CD4-positive, alpha-beta T cell treated with Interleukin-4 for 1 hour (primary cell): ENCODE measurements at places on chromosomes 4 and X.

- DNase-seq: no peak
These were observed 151.5 kb downstream of the PDLIM5 start for GRCh38 chr4:94603170-94603747.

DNA sequence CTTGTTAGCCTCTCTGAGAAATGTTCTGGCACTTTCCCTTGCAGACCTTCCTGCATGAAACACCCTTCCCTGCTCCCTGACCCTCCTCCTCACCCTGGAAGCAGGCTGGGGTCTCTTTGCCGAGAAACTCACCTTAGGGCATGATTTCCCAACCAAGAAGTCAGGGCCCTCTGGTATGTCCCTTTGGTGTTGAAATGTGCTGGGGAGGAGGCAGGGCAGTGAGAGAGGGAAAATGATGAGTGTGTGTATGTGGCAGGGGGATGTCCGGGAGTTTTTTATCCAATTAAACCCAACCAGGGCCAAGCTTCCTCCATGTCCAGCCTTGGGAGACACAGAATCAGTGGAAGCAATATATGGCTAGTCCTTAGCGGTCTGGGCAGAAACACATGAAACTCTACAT is 5.1 kb downstream of the ELF4 start:
- no peak for DNase-seq

DNA sequence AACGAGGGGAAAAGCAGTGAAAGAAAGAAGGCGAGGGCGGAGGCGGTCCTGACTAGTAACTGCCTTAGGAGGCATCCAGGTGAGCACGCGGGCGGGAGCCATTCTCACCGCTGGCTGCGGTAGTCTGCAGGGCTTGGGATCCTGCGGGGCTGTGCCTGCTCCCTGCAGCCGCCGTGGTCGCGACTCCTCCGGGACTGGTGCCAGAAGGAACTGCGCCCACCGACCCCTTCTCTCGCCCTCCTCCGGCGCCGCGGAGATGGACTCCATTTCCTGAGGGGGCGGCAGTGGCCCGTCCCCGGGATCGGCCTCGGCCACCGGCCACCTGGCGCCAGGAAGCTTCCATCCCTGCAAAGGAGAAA is 543 bp downstream of the NFXL1 start:
- peak; percentile 15 for DNase-seq

- DNase-seq: no peak
These were observed 125.6 kb downstream of the ARSF start for GRCh38 chrX:3166670-3167455.

- no peak for DNase-seq
These were observed 11.2 kb upstream of the PRDX4 start for GRCh38 chrX:23656091-23656490.

- no peak for DNase-seq
These were observed 1986.1 kb downstream of the ARAP2 start for GRCh38 chr4:34258176-34258575.

DNA sequence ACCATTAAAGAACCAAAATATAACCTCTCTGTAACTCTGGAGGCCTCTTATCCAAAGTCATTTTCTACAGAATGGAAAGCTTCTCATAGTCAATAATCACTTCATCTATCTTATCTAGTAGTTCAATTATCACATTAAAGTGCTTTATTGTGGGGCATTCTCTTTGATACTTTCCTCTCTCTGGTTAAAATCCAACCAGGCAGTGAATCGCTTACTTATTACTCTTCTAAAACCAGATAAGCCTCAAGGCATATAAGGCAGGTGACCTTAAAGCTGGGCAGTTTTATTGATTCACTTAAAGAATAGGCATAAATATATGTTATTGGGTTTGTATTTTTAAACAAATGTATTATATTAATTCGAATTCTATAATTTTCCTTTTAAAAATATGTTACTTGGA is 2162.1 kb upstream of the TENM3 start:
- no peak for DNase-seq

DNA sequence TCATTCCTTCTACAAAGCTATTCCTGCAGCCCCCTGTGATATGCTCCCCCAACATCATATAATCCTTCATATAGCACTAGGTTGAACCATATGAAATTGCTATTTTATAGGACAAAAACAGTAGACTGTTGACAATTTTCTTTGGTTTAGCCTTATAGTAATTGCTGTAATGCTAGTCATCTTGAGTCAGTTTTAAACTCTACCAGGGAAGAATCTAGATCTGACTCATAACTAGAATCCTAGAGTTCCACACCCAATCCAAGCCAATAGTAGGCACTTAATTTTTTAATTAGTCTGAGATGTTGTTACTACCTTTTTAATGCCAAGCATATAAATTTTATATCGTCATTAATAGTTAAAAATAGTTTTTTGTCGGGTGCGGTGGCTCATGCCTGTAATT is 136.8 kb downstream of the CHRNA9 start:
- no peak for DNase-seq

GRCh38 chrX:111127038-111127437 is 31.0 kb downstream of the PAK3 start:
- DNase-seq: no peak

- no peak for DNase-seq
These were observed 42.4 kb upstream of the ARHGEF6 start for GRCh38 chrX:136823175-136823574.

DNA sequence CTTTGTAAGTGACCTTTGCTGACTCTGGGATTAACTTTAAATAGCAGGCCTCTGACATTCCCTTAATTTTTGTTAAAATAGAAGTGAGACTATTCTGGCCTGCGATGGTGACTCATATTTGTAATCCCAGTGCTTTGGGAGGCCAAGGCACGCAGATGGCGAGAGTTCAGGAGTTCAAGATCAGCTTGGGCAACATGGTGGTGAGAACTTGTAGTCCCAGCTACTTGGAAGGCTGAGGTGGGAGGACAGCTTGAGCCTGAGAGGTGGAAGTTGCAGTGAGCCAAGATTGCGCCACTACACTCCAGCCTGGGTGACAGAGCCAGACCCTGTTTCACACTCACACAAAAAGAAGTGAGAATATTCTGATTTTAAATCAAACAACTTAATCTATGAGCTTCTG is 27.3 kb downstream of the ZNF330 start:
- no peak for DNase-seq

GRCh38 chr4:3489451-3489962 is 26.4 kb downstream of the DOK7 start:
- no peak for DNase-seq

DNA sequence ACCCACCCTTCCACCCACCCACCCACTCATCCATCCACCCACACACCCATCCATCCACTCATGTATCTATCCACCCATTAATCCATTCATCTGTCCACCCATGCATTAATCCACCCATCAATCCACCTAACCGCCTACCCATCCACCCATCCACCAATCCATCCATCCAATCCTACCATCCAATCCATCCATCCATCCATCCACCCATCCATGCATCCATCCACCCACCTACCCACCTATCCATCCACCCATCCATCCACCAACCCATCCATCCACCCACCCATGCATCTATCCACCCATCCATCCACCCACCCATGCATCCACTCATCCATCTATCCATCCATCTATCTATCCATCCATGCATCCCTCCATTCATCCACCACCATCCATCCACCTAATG is 34.8 kb upstream of the AFAP1 start:
- DNase-seq: no peak

- DNase-seq: no peak
These were observed 514.7 kb downstream of the PCDH7 start for GRCh38 chr4:31234901-31235300.

DNA sequence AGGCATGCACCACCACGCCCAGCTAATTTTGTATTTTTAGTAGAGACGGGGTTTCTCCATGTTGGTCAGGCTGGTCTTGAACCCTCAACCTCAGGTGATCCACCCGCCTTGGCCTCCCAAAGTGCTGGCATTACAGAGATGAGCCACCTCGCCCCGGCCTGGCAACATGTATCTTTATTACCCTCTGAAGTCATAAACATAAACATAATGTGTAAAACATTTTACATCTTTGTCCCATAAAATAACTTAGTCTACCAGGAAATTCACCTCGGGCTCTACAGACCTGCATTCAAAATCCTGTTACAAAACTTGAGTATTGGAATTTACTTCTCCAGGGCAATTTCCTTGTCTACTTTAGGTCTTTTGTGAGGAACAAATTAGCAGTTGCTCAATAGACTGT is 68.1 kb upstream of the DUSP21 start:
- no peak for DNase-seq

GRCh38 chr4:179586460-179586859 is 2144.2 kb upstream of the AGA start:
- DNase-seq: no peak

GRCh38 chrX:40582811-40583210 is 2.0 kb downstream of the ATP6AP2 start:
- DNase-seq: no peak

GRCh38 chrX:7706032-7706431 is 136.9 kb upstream of the VCX start:
- no peak for DNase-seq

DNA sequence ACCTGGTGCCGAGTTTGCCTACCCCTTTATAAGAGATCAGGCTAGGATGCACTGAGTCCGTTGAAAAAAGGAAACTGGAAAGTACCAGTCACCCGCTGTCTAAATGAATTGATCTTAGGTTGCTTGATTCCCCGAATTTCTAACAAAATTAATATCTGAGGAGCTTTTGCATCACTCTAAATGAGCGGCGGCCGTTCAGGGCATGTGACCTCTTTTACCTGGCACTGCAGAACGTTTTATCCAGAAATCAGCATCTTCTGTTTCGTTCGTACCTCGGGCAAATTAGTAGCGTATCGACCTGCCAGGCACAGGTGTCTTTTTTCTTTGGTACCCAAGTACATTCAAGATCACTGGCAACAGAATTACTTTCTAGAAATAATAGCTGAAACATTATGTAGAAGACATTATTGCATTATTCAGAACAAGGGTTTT is 876 bp downstream of the KLHL2 start:
- DNase-seq: peak; percentile 32

DNA sequence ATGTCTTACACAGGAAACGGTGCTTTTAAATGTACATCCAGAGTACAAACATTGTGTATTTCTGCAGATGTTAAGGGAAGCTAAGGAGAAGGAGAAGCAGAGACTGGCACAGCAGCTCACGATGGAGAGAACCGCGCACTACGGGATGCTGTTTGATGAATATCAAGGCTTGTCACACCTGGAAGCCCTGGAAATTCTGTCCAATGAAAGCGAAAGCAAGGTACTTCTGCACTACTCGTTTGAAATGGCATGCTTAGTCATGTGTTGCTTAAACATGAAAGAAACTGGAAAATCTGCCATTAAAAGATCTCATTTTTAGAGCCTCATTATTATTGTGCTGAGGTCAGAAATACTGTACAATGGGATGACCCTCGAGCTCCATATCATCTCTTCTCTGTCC is 47.2 kb downstream of the FAM114A1 start:
- no peak for DNase-seq

DNA sequence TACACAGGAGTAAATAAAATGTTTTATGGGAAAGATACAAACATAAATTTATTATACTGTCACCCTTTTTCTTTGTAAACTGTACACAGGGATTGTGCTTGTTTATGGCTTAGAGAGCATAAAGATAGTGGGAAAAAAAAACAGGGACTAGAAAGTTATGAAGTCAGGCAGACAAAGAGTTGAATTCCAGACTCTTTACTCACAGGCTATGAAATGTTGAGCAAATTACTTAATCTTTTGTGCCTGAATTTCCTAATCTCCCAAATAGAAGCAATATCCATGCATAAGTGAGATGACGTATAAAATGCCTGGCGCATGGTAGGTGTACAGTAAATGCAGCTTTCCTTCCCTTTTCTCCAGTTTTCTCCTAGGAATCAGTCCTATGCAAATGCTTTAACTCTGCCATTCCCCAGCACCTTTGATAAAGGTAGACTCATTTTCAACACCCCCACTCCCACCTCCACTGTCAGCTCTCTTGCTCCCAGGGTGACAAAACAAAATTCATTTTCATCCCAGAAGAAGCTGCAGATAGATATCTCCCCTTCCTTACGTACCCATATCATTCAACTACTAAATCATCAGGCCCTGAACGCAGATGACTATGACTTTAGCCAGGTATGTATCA is 44.5 kb upstream of the BTC start:
- DNase-seq: no peak

DNA sequence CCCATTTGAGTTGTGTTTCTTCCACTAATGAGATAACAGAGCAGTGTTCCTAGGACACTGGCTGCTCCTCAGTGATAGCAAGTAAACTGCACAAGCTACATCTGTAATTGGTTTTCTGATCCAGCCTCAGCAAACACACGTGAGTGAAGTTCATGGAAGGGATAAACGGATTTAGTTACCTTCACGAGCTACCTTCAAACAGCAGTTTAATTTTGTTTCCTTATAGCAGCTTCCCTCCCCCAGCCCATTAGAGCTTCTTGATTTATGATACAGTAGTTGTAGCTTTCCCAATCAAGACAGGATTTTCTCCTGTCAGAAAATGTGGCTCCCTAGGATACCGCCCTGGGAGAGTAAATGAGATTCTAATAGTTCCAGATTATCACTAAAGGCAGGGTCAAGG is 634.2 kb upstream of the FAT1 start:
- no peak for DNase-seq

DNA sequence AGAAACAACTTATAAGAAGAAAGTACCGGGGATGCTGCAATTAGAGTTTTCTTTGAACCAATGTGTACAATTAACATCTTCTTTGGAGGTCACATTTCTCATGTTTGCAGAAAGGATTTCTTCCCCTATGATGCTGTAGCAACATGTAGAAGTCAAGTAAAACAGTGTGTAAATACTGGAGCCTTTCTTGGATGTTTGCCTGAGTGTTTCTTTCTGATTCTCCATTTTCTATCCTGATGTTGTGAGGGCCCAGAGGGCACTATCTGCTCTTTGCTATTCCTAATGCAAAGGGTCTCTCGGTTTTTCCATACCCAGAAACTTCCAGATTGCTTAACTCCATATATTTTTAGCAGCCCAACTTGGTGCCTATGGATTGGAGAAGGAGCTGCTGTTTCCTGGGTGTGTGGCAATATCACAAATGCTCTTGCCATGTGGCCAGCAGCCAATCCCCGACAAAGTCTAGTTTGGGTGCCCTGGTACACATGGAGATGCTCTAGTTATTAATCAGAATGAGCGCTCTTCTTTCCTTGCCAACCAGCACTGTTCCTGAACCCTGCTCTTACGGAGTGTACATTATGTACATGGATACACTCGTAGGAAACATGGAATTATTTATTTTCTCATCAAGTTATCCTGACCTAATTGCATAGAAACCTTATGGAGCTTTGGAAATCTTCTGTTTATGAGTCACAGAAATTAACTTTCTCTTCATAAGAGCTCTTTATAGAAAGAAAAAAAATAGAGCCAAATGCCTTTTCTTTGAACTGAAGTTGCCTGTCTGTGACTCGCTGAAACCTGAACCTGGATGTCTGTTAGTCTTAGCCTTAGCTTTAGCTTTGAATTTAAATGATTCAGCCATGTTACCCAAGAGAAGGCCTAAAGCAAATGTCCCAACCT is 67.0 kb upstream of the GPC4 start:
- DNase-seq: no peak

DNA sequence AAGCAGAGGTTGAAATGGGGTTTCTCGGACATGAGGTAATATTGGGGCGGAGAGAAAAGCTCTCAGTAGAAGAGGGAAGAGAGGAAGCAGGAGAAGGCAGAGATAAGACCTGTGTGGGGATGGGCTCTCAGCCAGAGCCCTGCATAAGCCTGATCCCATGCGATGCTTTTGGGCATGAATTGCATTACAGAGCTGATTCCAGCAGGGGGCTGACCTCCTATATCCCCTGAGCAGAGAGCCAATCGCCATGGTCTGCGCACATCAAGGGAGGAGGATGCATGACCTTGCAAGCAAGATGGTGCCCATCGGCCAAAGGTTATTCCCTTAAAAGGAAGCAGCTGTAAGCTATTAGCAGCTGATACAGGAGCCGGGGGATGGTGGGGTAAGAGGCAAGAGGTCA is 7.6 kb downstream of the ANOS1 start:
- DNase-seq: no peak
